Activated T-helper 1 cell treated with anti-CD3 and anti-CD28 coated beads, Interleukin-2, amount 50 U/mL, for 16 hours (primary cell): ENCODE measurements at places on chromosomes 5 and 9.

DNA sequence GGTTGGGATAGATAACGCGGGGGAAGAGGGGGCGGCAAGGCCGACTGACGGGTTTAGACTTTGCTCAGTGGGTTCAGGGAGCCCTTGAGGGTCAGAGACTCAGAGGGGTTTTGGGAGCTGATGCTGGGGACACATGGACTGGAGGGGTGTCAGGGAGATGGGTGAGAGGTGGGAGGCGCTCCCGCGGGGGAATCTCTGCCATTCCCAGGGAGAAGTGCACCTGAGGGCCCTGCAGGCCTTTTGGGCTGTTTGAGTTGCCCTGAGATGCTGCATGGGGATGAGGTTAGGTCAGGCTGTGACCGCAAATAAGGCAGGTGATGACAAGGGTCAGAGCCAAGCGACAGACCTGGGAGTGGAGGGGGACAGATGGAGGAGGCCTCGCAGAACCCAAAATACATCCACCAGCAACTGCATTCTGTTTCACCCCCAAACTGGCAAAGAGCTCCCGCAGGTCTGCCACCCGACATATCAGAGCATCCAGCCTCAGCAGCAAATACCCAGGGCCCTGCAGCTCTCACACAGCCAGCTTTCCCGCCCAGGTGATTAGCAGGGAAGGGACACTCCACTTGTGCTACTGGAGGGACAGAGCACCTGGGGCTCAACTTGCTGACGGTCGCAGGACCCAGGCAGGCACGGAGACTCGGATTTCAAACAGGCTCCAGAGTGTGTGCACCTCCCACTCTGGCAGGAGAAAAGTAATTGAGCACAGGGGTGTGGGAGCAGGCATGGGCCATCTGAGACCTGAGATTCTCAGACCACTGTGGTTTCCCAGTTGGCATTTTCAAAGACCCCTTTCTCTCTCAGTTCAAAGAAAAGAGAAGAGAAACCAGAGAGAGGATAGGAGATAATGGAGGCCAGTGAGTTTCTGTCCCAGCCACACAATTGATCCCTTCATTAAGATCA, 26.4 kb downstream of the TMOD1 start:
- no peak for DNase-seq

DNA sequence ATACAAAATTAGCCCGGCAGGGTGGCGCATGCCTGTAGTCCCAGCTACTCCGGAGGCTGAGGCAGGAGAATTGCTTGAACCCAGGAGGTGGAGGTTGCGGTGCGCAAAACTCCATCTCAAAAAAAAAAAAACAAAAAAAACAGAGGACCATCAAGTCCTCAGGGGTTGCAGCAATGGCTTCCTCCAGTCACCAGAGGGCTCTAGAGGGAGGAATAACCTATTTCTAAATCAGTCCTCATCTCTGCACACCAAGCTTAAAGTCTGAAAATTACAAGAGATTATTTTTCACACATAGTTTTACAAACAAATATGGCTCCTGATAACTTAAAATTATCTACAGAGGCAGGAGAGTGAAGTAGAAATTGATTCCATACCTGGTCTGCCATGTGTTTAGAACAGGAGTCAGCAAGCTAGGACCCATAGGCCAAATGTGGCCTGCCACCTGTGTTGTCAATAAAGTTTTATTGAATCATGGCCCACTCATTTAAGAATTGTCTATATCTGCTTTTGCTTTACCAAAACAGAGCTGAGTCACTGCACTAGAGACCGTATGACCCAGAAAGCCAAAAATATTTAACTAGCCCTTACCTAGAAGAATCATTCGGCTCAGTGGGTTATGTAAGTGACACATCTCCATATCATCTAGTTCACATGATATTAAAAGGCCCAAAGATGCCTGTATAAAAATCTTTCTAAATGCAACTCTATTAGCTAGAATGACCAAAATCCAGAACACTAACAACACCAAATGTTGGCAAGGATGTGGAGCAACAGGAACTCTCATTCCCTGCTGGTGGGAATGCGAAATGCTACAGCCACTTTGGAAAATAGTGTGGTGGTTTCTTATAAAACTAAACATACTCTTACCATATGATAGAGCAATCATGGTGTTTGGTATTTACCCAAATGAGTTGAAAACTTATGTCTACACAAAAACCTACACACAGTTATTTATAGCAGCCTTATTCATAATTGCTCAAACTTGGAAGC, 207.7 kb downstream of the FRMD3 start:
- no peak for DNase-seq

GRCh38 chr9:99451112-99451606, 229.1 kb downstream of the SEC61B start:
- no peak for DNase-seq

GRCh38 chr5:79488775-79489174, 25.2 kb downstream of the HOMER1 start:
- no peak for DNase-seq

- no peak for DNase-seq
Measured at GRCh38 chr5:125536095-125536494, 789.7 kb upstream of the ZNF608 start.

DNA sequence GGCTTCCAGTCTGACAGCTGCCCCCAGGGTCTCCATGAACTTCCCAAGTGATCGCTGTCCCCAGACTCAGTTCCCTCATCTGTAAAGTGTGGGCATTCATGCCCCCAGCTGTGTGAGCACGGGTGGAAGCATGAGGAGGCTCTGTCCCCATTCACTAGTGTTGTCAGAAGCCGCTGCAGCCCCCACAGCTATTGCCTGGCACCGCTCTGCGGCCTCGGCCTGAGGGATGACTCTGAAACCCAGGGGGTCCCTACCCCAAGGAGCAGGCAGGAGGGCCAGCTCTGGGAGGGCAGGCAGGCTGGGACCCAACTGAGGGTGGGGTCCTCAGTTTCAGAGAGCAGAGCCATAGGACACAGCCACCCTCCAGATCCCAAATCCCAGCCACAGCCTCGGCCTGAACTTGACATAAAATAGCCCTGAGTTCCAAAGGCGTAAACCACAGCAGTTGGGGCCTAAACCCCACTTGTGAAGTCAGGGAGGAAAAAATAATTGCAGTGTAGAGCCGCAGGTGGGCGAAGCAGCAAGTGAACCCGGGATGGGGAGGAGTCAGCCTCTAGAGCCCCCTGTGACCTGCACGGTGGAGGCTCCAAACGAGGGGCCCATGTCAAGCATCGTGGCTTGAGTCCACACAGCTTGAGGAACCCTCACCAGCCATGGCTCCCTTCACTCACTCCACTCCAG, 66.0 kb upstream of the ADAMTS2 start:
- no peak for DNase-seq

GRCh38 chr5:131357739-131358561, 94.1 kb downstream of the CDC42SE2 start:
- no peak for DNase-seq

DNA sequence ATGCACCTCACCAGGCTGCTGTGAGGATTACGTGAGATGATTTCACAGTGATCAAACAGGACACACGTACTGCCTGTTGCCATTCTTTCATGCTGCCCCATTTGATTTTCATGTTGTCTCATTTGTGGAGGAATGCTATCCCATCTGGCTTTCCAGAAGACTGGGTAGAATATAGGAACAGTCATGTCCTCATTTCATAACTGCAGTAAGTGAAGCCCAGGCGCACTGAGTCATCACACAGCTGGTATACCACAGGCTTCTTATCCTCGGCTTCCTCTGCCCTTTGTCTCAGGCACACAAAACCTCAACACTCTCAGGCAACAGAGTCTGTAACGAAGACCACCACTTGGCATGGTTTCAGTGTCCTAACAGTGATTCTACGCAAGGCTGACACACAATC, 62.3 kb downstream of the LHFPL2 start:
- DNase-seq = no peak

DNA sequence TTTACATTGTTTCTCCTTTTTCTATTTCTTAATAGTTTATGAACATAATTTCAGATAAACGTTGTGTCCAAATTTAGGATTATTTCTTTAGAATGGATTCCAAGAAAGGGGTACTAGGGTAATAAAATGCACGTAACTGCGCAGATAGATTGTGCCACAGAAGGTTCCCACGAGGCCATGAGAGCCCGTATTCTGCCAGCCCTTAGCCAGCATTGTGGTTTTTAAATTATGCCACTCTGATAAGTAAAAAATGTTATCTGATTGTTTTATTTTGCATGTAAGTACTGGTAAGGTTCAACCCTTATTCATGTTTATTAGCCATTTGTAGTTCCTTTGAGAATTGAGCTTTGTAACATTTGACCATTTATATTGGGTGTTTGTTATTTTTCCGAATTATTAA, 88.7 kb downstream of the PRKACG start:
- DNase-seq = no peak

- no peak for DNase-seq
Measured at GRCh38 chr5:41815261-41815660, 55.0 kb downstream of the OXCT1 start.

GRCh38 chr9:36623280-36623679, 50.6 kb downstream of the MELK start:
- no peak for DNase-seq

- DNase-seq = no peak
Measured at GRCh38 chr9:27929841-27930240, 356.6 kb upstream of the C9orf72 start.

- no peak for DNase-seq
Measured at GRCh38 chr5:96001262-96001661, 39.6 kb upstream of the ELL2 start.

DNA sequence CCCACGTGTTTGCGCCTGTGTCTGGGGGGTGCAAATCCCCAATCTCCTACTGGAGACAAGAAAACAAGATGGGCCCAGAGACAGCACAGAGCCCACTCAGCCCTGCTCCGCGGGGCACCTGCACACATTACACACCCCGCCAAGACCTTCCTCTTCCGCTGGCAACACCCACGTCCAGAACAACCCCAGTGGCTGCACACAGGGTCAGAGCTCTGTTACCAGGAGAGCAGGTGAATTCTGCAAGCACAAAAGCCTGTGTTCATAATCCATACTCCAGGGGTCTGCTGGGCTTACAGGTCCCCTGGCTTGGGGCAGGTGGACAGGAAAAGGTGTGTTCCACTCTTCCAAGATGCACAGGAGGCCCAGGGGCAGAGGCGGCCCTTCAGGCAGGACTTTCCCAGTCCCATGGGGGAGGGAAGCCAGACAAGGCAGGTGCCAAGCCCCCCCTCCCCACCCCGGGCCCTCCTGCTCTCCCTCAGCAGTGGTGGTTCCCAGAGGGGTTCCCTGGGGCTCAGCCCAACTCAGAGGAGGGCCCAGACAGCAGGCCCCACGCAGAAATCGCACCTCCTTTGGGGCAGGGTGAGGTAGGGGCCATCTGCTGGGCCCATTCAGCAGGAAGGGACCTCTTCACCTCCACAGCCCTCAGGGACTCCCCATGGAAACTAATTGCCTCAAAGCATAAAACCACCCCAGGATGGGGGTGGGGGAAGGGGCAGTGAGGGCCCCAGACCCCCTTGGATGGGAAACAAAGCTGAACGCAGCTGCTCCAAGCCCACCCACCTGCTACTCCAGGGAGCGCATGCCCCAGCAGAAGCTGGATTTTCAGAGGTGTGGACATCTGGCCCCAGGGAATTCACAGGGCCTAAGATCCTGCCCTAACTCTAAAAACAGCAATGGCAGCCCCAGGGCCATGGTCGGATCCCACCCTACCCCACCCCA, 105.3 kb downstream of the VAV2 start:
- DNase-seq = no peak

DNA sequence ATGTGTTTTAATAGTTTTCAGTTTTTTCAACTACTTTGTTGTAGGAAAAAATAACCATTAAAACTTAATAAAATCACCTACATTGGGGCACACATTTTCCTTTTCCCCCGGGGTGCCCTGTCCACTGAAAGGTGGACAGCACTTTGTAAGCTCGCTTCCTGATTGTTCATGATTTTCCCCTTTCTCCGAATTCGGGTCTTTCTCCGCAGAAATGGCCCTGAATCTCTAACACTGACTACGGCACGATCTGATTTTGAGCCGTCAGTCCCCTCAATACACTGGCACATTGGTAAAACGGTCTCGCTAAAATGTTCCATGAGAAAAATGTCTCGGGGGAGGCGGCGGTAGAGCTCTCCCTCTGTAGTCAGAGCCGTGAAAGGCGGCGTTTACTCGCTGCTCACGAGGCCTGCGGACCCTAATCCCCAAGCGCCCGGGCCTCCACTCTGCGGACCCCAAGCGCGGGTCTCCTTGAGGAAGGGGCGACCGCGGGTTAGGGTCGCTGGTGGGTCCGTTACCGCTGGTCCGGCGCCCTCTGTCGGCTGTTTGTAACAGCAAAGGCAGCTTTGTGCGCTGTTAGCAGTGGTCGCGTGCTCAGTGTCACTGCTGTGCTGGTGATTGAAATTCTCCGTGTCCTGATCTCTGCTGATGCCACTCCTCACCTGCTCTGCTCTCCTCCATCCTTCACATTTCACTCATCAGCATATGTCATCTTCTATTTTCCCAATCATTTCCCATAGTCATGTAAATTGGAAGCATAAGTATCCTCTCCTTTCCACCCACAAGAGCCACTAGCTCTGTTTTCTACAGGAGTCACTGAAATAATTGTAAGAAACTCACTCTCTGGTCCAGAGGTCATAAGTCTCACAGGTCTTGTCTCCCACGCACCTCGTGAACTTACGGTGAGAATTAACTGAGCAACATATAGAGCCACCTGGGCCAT, 10.8 kb upstream of the IFNA2 start:
- DNase-seq = peak; percentile 40

- DNase-seq = no peak
Measured at GRCh38 chr5:160213537-160213936, 15.8 kb upstream of the FABP6 start.
